Common myeloid progenitor, CD34-positive (primary cell): ENCODE measurements at places on chromosomes 13 and 19.
A peak's percentile ranks its signal among the peaks of the same experiment; 100 is the strongest.

- DNase-seq: no peak
These were observed 499.1 kb downstream of the FOXO1 start for GRCh38 chr13:40167327-40167726.

DNA sequence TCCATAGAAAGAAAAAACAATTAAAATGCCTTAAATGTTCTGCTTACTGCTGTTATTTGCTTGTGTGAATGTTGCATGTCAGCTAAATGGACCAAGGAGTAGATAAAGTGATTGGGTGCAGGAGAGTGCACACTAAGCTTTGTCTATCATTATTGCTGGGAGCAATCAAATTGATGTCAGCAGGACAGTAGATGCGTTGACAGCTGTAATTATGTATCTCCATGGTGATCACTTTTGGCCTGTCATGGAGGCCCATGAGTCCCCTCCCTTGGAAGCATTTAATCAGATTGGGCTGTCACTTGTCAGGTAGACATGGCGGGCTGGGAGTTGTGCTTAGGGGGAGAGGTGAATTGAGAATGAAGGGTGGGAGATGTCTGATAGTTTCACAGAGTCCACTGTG, 215.3 kb downstream of the PCCA start:
- no peak for DNase-seq

DNA sequence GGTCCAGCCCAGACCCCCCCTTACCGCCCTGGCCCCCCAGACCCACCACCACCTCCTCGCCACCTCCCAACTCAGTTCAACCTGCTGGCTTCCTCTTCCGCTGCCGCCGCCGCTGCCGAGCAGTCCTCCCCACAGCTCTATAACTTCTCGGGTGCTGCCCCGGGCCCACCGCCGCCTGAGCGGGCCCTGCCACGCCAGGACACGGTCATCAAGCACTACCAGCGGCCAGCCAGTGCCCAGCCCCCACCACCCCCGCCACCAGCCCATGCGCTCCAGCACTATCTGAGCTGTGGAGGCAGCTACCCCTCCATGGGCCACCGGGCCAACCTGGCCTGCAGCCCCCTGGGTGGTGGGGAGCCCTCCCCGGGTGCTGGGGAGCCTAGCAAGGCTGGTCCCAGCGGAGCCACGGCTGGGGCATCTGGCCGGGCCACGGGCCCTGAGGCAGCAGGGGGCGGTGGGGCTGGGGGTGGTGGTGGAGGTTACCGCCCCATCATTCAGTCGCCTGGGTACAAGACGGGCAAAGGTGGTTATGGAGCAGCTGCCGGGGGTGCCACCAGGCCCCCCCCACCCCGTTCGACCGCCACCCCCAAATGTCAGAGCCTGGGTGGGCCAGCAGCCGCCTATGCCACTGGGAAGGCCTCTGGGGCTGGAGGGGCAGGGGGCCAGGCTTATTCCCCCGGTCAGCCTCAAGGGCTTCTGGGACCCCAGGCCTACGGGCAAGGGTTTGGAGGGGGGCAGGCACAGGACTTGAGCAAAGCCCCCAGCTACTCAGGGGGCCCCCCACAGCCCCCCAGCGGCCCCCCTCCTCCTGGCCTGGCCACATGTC, 4.2 kb downstream of the PRR12 start:
- no peak for DNase-seq

GRCh38 chr19:751501-752341, 809 bp downstream of the MISP start:
- no peak for DNase-seq

- DNase-seq: no peak
These were observed 474 bp upstream of the FAM174C start for GRCh38 chr19:1274852-1275259.

- no peak for DNase-seq
These were observed 199.0 kb downstream of the GGACT start for GRCh38 chr13:100389617-100390016.

GRCh38 chr13:76697288-76697687, 188.9 kb downstream of the KCTD12 start:
- no peak for DNase-seq

DNA sequence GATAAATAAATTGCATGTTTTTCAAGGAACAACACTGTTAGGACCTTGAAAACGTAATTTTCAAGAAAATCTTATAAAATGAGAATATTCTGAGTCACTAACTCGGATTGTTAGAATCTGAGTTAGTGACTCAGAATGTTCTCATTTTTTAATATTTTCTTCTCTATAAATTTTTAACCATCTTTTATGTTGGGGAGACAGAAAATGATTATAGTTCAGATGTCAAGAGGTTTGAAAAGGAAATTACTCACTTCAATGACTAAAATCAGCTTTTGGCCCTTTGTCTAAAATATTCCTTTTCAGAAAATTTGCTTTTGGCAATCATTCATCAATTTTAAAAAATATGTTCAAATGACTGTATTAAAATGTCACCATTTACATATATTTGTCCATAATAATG, 264.2 kb upstream of the EDNRB start:
- DNase-seq: no peak

GRCh38 chr19:14840206-14840605, 5.2 kb upstream of the OR7A5 start:
- DNase-seq: no peak

DNA sequence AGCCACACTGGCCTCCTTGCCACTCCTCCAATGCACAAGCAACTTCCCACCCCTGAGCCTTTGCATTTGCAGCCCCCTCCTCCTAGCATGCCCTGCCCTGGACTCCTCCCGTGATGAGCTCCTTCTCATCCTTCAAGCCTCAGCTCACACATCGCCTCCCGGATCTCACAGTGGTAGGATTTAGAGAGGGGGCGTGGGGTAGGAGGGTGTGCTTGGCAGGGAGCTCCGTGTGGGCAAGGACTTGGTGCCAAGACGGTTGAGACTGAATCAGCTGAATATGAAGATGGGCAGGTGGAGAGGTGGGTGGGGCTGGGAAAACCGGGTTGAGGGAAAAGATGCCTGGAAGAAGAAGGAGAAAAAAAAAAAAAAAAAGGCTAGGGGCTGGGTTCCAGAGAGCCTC, 48.4 kb upstream of the ZNRF4 start:
- DNase-seq: no peak

DNA sequence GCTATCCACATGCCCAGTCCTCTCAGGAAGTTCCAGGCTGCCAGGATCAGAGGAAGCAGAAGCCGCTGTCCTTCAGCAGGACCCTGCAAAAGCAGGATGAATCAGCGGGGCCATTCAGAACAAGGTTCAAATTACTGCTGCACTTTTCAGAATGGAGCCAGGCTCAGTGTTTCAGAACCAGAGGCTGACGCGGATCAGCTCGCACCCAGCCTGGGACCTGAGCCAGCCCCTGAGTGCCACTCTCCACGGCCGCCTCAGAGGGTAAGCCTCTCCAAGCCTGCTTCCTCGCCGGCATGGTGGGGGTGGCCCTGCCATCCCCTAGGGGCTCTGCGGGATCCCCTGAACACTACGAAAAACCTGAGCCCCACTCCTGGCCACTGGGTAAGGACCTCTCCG, 24.7 kb downstream of the RASA3 start:
- no peak for DNase-seq

DNA sequence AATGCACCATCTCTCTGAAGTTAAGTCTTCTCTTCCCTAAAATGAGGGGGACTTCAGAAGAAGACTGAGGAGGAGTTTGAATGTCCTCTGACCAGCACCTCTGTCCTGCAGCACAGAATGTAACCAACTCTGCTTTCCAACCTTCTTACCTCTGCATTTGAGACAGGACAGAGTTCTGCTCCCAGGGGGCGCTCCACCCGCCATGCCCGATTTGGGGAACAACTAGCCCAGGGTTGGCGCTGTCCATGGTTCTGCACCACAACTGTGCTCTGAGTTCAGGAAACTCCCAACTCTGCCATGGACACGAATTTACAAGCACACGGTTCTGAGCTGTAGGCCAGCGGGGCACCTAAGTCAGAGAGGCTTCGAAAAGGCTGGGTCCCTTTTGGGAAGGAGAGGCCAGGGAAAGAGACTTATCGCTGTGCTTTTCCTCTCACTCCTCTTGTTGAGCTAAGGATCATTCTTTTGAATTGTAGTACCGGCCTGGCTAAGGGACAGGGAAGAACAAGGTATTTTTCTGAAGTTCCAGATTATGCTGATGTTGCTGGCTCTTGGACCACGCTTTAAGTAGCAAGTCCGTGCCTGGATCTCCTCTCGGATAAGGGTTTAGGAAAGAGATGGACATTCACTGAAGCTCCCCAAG, 22.2 kb downstream of the SIGLEC5 start:
- DNase-seq: peak; percentile 87

DNA sequence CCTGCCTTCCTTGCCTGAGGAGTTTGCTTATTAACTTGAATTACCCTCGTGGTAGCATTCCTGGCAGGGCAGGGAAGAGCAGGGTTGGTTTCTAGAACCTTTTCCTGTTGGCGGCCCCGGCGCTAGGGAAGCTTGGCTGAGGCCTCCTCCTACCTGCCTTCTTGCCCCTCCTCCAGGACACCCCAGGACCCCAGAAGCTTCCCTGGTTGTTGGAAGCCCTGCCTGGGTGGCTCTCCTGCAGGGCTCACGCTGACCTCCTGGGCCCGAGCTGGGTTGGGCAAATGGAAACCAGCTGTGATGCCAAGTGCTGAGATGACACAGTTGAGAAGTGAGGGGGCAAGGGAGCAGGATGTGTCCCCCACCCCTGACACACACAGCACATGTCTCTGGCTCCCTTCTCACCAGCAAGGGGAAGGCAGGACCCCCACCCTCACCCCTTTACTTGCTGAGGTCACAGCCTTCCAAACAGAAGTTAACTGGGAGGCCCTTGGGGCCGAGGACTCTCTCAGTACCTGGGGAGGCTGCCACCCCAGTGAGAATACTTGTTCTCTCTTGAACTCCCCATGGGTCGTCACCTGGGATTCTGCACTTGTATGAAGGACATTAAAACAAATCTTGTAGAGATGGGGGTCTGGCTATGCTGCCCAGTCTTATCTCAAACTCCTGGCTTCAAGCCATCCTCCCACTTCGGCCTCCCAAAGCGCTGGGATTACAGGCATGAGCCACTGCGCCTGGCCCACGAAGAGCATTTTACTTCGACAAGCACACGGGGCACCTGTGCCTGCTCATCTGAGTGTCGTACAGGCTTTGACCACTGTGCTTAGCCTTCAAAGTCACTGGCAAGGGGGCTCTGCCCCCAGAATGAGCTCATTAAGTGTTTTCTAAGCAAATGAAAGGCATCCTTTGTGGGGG, 10.5 kb downstream of the CEBPA start:
- DNase-seq: no peak

DNA sequence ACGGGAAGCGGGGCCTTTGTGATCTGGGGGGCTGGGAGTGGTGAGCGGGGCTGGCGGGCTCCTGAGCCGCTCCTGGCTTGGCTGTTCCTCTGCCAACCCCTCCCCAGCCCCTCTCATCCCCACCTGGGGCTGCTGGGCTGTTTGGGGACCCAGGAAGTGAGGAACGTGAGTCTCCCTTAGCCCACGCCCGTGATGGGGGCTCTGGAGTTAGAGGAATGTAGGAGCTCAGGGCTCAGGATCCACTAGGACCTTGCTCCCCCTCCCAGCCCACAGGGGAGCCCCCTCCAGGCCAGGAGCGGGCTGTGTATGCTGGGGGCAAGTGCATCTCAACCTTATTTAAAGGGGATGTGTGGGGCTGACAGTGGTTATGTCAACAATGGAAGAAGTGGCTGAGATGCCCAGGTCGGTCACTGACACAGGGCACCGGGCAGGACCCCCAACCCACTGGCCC, 134.1 kb downstream of the URI1 start:
- no peak for DNase-seq

GRCh38 chr13:57418067-57418677, 213.4 kb upstream of the PCDH17 start:
- DNase-seq: no peak

- DNase-seq: peak; percentile 24
These were observed 73.8 kb downstream of the CCDC70 start for GRCh38 chr13:51935326-51936171.

GRCh38 chr19:51586103-51586728, 15.1 kb downstream of the ZNF175 start:
- peak; percentile 10 for DNase-seq

DNA sequence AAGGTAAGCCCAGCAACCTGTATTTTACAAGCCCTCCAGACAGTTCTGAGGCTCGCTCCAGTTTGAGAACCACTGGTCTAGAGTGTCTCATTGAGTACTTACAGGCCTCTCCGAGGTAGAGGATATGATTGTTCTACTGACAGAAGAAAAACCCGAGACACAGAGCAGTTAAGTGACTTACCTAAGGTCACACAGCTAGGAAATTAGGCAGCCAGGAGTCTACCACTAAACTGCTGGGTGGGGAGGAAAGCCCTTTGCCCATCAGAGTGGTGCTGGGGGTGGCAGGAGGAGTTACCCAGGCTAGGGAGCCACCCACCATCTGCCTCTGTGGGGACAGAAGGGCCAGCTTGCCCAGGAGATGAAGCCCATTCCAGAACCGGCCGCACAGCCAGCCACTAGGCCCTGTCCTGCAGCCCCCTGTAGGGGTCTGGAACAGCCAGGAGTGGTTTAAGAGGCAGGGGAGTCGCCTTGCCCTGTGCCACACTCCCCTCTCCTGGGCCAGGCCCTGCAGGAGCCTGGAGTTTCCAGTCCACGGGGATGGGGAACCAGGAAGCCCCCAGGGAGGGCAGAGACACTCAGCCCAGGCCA, 703 bp downstream of the RASGRP4 start:
- DNase-seq: no peak

GRCh38 chr19:30228113-30228834, 143.9 kb upstream of the ZNF536 start:
- peak; percentile 37 for DNase-seq

DNA sequence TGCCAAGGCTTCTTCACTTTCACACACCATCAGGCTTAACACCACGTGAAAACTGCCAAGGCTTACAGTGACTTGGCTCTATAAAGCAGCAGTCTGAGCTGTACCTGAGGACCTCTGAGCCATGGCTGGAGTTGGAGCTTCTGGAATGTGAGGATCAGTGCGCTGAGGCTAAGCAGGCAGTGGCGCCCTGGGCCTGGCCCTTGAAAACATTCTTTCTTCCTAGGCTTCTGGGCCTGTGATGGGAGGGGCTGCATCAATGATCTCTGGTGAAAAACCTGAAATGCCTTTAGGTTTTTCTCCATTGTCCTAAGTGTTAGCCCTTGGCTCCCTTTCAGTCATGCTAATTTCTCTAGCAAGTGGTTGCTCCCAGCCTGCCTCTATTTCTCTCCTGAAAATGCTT, 192.5 kb upstream of the PCDH20 start:
- no peak for DNase-seq

DNA sequence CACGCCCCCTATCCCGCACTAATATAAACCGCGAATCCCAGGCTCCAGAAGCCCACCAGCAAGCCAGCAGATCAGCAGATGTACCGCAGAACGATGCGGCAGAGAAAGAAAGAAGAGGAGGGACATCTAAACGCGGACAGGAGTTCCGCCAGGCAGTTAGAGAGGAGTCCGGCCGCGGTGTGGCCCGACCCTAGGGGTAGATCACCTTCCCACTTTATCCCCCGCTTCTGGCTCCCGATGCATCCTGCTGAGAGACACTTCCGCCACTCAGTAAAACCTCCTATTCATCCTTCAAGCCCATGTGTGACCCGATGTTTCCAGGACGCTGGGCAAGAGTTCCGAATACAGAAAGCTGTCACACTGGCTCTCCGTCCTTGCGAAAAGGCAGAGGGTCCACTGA, 1046.8 kb downstream of the SLITRK5 start:
- DNase-seq: no peak

- DNase-seq: no peak
These were observed 468 bp downstream of the S1PR5 start for GRCh38 chr19:10516671-10517286.
